Astrocyte of the cerebellum (primary cell): ENCODE measurements at places on chromosomes 2 and 18.

- DNase-seq, result no peak
These were observed 74.7 kb downstream of the TGIF1 start for GRCh38 chr18:3524706-3525105.

DNA sequence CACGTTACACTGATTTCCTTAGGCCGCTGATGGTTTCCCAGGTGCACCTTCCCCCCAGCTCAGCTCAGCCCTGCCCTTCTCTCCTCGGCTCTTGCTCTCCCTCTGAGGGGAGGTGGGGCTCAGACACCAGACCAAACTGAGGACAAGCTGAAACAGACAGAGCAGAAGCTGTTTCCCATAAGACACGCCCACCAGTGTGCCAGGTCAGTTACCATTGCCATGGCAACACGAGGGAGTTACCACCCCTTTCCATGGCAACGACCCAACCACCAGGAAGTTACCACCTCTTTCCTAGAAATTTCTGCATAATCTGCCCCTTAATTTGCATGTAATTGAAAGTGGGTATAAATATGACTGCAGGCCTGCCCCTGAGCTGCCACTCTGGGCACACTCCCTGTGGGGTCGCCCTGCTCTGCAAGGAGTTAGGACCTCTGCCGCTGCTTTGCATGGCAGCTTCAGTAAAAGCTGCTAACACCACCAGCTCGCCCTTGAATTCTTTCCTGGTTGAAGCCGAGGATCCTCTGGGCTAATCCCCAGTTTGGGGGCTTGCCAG, 120.9 kb upstream of the SMIM21 start:
- no peak for DNase-seq

DNA sequence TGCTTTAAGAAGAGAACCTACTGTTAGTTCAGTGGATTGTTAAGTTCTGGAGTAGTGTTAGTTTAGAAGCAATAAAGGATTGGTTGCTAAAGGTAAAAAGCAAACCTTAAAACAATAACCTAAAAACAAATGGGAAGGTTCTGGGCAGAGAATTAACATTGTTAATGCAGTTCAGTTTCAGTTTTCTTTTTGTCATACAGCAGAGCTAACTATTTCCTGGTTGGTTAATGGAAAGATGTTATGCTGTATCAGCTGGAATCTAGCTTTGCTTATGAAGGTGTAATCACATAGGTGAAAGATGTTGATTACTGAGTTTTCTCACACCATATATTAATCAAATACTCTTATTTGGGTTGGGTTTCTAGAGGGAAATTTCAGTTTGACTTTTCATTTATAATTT, 23.8 kb downstream of the SMAD4 start:
- no peak for DNase-seq

GRCh38 chr2:88580088-88580487, 47.2 kb downstream of the EIF2AK3 start:
- DNase-seq, result no peak

- DNase-seq, result no peak
These were observed 2.0 kb downstream of the WDR35 start for GRCh38 chr2:19987936-19988335.

DNA sequence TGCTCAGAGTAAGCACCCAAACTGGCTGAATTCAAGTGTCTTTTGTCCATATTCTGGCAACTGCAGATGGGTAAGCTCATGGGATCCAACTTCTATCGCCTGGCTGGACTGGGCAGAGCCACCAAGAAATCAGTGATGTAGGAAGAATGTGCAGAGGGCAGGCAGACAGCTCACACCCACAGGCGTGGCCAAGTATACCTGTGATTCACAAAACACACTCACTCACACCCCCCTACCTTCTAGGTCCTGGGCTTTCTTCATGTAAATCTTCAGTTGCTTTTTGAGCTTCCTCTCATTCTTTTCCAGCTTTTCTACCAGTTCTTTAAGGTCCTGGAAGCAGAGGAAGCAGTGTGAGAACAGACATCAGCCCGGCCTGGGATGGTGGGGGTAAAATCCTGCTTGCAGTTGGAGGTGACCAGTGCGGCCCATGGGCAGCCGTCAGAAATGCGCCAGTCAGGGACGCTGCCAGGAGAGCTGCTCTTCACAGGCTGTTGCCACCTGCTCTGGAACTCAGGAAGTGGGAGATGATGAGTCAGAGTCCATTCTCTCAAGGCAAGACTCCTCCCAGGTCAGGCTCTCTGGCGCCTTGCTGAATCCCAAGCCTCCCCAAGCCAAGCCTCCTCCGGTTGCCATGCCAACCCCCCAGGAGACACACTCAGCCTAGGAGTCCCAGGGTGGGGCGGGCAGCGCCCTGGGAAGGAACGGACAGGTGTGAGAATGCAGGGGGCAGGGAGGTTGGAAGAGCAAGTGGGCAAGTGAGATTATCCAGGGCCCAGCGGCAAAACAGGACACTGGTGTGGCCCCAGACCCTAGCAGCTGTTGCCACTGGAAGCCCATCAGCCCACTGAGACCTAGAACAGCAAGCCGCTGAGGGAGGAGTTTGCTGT, 36.2 kb upstream of the ACAA2 start:
- DNase-seq, result peak; percentile 54

DNA sequence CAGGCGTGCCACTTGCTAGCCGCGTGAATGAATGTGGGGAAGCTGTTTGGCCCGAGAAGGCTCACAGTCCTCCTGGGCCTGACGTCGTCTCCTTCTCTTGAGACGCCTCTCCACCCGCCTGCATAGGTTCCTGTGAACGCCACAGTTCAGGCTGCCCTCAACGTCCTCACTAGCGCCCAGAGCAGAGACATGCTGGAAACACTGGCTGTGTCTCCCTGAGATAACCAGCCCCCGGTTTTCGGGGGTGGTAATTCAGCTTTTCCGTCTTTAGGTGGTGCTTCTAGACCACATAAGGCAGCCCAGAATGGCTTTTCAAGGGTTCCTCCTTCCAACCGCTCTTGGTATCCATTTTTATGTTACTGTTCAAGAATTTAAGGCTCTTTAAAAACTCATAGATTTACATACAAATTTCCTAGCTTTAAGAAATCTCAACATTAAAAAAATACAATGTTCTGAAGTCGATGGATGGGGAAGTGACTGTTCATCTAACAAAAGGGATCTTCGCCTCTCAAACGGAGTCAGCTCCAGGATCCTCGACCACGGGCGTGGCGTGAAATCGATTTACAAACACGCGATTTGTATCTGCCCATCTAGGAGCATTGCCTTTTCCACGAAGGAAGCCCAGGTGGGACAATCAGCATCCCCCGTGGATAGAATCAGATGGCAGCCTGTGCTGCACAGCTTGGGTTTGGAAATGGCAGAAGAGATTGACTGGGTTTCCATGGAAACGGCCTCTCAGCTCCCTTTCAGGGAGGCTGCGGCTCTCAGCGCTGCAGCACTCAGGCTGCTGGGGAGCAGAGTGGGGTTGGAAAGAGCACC, 110.6 kb upstream of the PXDN start:
- peak; percentile 56 for DNase-seq

GRCh38 chr2:44479127-44479887, 117.6 kb downstream of the CAMKMT start:
- DNase-seq, result peak; percentile 87

DNA sequence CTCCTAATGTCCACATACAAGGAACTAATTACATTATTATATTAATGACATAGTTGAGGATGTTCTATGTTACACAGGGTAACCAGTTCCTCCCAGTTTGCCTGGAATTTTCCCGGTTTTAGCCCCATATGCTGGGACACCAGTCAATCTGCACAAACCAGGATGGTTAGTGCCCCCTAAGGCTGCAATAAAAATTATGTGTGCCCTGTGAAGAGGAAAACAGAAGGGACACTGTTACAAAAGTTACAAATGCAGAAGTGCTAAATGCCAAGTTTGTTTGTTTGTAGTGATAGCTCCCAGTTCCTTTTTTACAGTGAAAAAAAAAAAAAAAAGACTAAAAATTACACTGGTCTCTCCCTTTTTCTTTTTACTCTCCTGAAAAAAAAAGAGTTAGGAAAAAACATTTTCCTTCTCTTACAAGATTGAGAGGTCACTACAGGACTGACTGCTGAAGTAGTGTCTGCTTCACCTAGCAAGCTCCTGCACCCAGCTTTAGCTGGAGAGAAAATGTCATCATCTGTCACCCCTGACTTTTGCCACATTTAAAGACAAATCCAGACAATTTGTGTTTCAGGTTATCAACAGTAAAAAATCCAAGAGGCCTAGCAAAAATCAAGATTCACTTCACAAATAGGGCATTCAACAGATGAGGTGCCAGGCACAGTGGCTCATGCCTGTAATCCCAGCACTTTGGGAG, 3.2 kb downstream of the ANKRD44 start:
- DNase-seq, result no peak

- no peak for DNase-seq
These were observed 4.0 kb downstream of the CWC22 start for GRCh38 chr2:180003073-180003472.

- no peak for DNase-seq
These were observed 411.1 kb downstream of the NRXN1 start for GRCh38 chr2:50620783-50621182.

DNA sequence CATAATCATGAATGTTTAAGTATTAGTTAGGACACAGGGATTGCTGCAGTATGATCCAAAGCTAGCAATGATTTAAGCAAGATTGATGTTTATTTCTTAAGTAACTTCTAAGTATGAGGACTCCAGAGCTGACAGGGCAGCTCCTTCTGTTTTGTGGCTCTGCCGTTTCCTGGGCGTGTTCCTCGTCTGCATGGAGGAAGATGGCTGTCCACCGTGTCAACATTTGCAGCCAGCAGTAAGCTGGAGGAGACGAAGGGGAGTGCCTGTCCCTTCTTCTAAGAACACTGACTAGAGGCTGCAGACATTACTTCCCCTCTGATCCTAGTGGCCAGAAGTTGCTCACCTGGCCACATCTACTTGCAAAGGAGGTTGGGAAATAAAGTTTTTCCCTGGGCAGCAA, 144.1 kb downstream of the MYO1B start:
- no peak for DNase-seq

DNA sequence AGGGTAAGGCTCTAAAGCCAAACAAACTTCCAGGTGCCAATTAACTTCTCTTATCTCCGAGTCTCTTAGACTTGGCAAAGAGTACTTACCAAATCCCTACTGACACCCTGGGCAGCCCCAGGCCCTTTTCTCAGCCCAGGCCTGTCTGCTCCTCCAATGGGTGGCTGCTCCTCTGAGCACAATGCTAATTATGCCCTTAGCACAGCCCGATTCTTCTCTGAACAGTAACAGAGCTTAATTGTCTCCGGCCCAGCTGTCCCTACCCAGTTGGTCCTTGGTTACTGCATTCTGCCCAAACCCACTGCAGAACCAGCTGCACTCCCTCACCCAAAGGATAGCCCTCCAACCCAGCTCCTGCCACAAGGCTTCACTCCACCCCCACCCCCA, 110.3 kb downstream of the SMAD7 start:
- DNase-seq, result no peak

DNA sequence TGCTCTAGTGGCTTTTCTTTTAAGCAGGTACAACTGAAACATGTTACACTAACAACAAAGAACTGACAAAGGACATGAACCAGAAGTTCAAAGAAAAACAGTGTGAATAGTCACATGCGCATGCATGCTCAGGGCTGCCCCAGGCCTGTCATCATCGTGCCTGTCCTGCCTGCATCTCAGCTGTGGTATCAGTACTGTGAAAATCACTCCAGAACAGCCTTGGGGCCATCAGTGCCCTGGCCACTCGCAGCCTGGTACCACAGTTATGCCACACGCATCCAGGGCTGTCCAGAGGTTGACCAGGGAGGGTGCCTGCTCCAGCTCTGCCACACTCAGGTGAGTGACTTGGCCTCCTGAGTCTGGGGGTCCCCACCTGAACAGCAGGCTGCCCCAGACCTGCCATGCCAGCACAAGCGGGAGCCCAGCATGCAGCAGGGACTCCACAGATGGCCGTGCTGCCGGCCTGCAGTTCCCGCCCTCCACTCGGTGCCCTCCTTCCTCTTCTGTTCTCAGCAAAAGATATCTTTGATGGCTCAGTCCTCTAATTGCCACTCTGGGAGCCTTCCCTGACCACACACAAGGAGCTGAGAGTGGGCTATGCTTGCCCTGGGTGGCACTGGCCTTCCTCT, 12.3 kb downstream of the LIMS2 start:
- no peak for DNase-seq

DNA sequence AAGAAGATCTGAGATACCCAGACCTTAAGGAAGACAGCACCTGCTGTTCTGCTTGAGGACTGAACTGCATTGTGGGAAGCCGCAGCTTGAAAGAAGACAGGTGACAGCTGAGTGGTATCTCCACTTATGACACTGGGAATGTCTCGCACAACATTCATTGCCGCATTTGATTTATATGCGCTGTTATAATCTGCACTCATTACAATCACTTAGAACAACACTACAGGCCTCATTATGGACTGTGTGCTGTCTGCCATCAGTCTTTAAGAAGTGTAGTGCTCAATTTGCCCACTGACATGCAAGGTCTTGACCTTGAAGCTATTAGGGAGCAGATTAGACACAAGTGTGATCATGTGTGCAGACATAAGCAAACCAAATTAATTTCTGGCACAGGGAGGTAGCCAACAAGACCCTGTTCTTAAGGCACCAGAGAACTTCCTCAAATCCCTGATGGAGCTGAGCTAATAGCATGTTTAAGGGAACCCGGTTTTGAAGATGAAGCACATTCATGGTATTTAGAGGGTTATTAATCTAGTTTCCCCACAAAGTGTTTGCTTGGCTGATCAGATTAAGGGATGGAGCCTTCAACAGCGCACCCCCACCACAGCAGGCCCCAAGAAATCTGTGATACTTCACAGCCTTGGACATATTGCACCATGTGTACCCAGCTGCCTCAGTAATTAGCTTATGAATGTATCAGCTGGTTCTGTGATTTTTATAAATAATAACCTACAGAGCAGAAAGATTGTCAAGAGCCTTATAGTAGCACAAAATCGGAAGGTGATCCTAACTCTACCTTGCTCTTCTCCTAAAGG, 146.8 kb downstream of the SATB2 start:
- DNase-seq, result no peak

GRCh38 chr18:44788334-44788733, 107.6 kb downstream of the SETBP1 start:
- DNase-seq, result no peak

DNA sequence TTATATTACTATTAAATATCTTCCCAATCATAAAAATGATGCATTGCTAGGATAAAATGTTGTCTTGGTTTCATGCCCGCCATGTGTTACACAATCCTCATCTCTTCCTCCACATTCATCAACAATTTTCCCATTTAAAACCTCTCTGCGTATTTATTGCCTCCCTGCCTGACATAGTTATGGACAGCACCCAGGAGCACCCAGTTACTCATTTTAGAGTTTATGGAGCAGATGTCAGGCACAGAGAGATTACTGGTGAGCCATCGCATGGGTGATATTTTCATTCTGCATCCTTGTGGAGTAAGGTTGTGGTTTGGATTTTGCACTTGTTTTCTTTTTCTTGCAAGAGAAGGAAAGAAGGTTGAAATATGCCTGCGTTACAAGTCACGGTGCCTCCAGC, 116.7 kb upstream of the NPAS2 start:
- DNase-seq, result no peak
